ENCODE measurements at places on chromosomes 3 and 15. TPM values are rescaled to one million over a fixed set of nuclear protein-coding genes. Genes with fewer than 3 reads are reported as not detected.

Gene PLA2G4F
- not detected for total RNA-seq

Gene STRIT1
- total RNA-seq, result not detected

Gene ULK3
- total RNA-seq, result 57.6 TPM

Gene LYZL4
- not detected for total RNA-seq

DNA sequence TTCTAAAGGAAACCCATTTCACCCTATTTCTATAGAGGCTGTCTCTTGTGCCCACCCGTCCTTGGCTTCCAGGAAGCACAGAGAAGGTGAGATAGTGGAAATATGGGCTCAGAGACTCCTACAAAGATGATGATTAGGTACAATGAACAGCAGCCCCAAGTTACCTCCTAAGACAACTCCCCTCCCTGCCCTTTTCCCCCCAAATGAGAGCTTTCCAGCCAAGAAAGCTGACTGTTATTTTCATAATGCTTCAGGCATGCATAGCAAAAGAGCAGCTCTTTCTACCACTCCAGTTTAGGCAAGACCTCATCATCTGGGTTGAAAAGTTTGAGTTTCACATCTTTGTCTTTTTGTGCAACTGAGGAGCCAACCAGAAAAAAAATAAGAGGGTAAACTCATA lies 248.8 kb upstream of the ADAMTS9 start:
- no peaks in the 10 kb centered on the region for H3K4me1 ChIP-seq
- no peak overlapping the region for H3K4me3 ChIP-seq
- H3K27me3 ChIP-seq, result no peaks in the 10 kb centered on the region
- H3K36me3 ChIP-seq, result no peaks in the 10 kb centered on the region
- DNase-seq, result no peak
- no peak overlapping the region for H3K27ac ChIP-seq

DNA sequence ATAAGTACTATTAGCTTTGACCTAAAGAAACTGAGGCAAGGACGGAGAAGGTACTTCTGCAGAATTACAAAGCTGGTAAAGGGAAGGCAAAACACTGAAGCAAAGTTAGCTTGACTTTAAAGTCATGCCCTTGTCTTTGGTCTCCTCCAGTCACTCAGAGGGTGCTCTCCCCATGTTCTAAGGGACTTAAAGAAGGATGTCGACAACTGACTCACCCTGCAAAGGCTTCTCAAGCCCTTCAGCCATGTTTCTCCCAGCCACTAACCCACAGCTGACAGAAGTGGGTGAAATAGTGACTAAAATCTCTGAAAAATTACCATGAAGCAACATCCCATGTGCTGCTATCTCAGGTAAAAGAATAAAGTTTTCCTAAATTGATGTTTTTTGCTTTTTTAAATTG lies 46.4 kb downstream of the SUCLG2 start:
- H3K36me3 ChIP-seq, result peaks cover 63% of the 10 kb centered on the region
- H3K4me1 ChIP-seq, result peaks cover 37% of the 10 kb centered on the region
- DNase-seq, result no peak
- no peak overlapping the region for H3K27ac ChIP-seq
- H3K27me3 ChIP-seq, result no peaks in the 10 kb centered on the region

DNA sequence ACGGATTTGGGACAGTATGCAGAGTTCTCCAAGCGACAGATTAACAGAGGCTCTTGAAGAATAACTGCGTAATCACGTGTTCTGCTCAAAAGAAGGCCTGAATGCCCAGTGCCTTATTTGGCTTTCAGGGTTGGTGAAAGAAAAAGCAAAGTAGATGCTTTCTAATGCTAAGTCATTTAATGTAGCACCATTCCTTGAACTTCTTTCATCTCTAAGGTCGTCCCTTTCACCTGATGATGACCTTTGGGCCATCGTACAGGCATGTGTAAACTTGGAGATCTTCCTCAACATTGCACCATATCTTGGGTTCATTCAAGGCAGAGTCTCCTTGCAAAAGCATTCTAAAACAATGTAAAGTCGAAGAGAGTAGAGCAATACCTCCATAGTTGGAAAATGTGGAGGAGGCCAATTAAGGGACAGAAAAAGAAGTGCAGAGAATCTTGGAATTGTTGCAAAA lies 48.9 kb downstream of the TMEM44 start:
- peaks cover 27% of the 10 kb centered on the region for H3K4me1 ChIP-seq
- no peaks in the 10 kb centered on the region for H3K36me3 ChIP-seq
- peak overlapping the region; percentile 97 for H3K27ac ChIP-seq
- H3K27me3 ChIP-seq, result no peaks in the 10 kb centered on the region
- DNase-seq, result no peak

DNA sequence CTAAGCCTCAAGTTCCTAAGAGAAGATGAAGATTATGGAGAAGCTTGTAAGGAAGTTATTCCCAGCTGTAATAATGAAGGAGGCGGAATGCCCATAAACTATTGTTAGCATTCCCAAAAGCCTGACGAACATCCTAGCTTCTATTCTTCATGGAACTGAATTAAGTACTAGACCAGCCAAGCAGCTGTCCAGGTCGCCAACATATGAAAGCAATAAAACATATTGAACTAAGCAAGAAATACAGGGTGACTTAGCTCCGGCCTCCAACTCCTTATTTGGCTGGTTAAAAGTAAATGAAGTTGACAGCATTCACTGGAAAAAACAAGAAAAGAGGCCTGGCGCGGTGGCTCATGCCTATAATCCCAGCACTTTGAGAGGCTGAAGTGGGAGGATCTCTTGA lies 174.0 kb upstream of the TPM1 start:
- no peaks in the 10 kb centered on the region for H3K4me1 ChIP-seq
- no peak overlapping the region for H3K27ac ChIP-seq
- DNase-seq, result no peak
- no peak overlapping the region for H3K4me3 ChIP-seq
- no peaks in the 10 kb centered on the region for H3K36me3 ChIP-seq
- no peaks in the 10 kb centered on the region for H3K27me3 ChIP-seq

DNA sequence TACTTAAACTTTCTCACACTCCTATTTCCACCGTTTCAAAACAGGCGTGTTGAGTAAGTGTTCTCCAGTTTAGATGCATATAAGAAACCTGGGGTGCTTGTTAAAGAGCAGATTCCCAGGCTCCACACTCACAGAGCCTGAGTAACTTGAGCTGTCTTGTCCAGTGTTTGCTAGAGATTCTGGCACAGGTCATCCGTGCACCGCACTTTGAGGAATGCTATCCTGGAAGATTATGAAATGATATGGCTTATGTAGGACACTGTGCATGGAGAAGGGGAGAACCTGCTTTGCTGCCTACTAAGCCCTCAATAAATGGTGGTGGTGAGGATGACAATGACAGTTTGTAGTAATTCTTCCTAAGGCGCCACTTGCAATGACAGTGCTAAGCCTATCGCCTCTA lies 273.7 kb downstream of the PDZRN3 start:
- no peak overlapping the region for H3K27ac ChIP-seq
- H3K4me1 ChIP-seq, result no peaks in the 10 kb centered on the region
- no peaks in the 10 kb centered on the region for H3K36me3 ChIP-seq
- H3K27me3 ChIP-seq, result no peaks in the 10 kb centered on the region
- DNase-seq, result no peak

Measured in activated CD4-positive, alpha-beta memory T cell treated with anti-CD3 and anti-CD28 coated beads for 36 hours (primary cell).